Effector CD4-positive, alpha-beta T cell (primary cell): ENCODE measurements at places on chromosomes 7 and 10.

DNA sequence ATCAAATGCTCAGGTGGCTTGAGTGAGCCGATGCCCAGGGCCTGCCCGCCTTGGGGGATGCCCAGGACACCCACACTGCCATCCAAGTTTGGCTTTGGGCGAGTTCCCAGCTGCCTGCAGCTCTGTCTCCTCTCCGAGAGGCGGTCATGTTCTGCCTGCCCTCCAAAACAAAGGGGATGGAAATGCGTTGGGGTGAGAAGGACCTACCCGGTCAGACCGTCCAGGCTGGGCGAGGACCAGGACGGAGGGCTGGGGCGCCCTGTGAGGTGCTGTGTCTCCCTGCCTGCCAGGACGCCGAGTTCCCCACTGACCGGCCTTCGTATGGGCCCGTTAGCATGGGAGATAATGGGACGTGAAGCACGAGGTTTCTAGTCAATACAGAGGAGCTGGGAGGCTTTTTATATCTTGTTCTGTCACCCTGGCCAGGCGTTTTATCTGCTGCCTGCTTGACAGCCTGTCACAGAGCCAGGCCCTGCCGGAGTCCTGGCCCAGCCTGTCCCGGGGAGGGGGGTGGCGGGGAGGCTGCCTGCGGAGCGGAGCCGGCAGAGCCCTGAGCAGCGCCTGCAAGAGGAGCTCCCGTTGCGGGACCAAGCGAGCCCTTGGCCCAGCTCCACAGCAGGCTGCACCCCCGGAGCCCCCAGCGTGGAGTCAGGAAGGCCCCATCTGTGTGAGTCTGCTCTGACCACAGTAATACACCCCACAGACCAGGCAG is 22.0 kb upstream of the ELFN1 start:
- no peak for DNase-seq

DNA sequence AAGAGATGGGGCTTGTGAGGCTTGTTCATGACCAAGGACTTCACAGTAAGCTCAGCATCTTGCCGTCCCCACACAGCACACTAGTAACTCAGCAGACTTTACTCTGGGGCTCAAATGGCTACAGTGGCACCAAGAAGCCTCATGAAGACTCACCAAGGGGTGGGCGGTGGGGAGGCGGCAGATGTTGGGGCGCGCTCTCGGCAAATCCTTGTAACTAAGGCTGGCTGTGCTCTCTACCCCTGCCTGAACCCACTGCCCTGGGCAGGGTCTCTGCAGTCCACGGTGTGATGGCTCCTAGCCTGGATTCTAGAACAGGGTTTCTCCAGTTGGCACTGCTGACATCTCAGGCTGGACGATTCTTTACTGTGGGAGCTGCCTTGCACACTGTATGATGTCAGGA is 12.4 kb upstream of the SMARCD3 start:
- DNase-seq: no peak

- DNase-seq: peak; percentile 94
Measured at GRCh38 chr7:129501760-129502707, at the start of gene SMKR1. Gene SMKR1, plus strand, starts transcription at chr7:129502531. Its CDS starts 294 bp downstream, at chr7:129502825.

DNA sequence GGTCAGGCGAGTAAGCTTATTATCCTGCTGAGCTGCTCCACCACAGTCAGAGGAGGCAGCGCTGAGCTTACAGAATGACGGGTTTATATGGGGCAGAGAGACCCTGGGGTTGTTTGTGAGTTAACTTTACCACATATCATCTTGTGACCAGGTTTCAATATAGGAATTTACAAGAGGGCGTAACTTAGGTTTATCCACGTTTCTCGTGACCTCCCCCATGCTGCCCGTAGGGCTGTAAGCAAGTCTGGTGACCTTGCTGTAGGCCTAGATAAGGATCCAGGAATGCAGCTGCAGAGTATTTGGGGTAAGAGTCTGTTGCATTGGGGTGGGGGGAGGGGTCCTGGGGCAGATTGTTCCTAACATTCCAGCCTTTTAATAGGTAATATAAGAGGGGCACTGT is 24.6 kb downstream of the SCIN start:
- DNase-seq: no peak

DNA sequence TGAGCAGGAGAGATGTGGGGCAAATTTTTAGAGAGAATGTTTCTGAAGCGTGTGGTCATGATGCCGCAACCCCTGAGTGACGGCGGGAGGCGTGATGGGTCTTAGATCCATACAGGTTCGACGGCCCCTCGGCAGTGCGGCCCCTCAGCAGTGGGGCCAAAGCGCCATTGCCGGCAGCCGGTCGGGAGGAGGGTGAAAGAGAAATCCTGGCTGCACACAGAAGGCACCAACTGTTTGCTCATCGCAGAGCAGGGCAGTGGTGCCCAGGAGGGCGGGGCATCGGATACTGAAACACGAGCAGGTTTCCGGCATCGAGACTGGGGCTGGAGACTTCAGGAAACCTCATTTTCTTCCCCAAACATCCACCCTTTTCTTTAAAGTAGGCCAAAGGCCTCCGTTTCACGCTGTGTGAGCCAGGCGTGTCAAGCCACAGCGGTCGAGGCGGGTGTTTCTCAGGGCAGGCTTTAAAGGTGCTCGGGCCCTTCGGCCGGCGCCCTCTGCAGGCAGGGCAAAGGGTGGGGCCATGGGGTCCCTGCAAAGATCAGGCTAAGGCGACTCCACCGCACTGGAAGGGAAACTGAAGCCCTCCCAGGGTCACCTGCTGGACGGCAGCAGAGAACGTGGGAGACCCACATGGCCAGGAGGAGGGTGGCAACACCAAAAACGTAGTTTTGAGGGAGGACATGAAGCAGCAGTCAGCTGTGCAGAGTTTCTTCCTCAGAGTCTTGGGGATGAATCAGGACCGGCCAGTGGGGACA is 42.0 kb upstream of the PPP2R2D start:
- no peak for DNase-seq

GRCh38 chr10:133306941-133307379 is 1.7 kb downstream of the TUBGCP2 start:
- no peak for DNase-seq

DNA sequence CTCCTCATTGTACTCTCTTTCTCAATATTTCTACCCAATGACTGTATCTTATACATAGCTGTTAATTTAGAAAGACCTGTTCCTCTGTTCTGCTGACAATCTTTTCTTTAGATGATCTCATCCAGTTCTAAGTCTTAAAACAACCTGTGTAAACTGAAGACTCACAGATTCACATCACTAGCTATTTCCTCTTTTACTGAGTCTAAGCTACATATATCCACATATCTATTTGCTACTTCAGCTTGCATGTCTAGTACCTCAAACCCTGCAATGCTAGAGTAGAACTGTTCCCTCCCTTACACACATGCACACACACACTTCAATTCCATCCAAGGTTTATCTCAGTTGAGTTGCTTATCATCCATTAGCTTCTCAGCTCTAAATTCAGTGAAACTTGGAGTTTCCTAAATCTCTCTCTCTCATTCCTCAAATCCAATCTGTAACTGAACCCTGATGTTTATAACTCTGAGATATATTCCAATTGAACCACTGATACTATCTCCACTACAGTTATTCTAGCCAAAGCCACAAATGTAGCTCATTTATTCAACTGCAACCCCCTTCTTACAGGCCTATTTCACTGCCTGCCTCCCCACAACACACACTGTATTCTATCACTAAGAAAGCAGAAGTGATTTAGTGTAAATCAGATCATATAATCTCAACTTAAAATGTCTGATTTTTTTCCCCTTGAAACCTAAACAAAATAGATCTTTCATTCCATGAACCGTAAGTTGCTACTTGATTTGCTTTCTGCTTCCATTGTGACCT is 1036.8 kb upstream of the POT1 start:
- DNase-seq: no peak

DNA sequence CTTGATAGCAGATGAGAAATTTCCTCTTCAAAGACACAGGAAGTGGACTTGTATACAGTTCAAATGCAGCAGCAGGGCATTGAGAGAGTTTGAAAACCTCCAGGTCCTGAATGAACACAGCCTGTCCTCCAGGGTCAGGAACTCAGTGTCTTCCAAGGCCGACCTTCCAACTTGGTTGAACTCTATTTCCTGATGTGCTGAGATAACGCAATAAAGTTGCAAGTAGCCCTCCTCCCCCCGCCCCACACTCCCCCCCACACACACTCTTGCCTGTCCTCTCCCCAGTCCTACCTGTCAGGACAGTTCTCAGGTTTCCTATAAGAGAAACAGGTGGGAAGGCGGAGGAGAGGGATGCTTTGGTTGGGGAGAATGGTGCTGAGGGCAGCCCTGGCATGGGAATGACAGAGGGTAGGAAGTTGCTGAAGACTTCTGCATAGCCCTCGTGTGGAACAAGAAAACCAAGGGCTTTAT is 90.0 kb downstream of the CCDC71L start:
- no peak for DNase-seq

DNA sequence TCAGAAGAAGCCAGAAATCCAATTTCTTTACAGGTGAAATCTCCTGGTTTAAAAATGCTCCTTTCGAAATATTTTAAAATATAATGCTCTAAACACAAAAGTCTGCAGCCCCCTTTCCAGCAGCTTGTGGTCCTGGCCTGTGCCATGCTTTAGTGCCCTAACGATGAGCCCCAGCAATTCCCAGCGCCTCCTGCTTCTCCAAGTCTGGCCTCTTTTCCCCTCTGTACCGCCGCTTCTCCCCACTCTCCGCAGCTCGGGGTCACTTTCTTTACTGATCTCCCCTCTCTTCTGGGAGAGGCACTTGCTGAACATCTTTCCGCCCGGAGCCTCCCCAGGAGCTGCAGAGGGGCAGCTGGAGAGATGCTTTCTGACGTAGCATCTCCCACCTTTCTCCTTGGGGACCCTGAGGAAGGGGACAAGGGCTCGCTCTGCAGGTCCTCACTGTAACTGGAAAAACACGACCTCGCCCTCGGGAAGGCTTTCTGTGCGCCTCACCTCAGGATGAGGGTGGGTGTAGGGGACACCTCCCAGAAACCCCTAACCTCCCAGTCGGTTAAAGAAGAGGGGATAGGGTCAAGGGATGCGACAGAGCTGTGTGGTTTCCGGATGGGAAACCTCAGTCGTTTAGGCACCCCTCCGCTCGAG is 565 bp upstream of the INA start:
- DNase-seq: no peak

- no peak for DNase-seq
Measured at GRCh38 chr7:298375-298702, 8.4 kb downstream of the FOXL3 start.

GRCh38 chr10:4649886-4650508 is 176.0 kb upstream of the AKR1E2 start:
- no peak for DNase-seq

GRCh38 chr7:74272305-74273038 is 16.7 kb upstream of the CLIP2 start:
- no peak for DNase-seq

DNA sequence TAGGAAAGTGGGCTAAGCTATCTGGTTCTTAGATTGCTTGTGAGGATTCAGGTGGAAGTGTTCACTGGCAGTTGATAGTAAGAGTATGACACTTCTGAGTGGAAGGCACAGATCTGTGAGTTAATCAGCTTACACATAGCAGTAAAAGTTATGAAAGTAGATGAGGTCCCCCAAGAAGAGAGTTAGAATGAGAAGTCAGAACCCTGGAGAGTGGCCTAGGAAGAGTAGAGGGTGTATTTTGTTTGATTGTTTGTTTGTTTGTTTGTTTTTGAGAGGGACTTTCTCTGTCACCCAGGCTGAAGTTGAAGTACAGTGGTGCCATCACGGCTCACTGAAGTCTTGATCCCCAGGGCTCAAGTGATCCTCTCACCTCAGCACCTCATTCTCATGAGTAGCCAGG is 44.1 kb downstream of the SP4 start:
- no peak for DNase-seq

DNA sequence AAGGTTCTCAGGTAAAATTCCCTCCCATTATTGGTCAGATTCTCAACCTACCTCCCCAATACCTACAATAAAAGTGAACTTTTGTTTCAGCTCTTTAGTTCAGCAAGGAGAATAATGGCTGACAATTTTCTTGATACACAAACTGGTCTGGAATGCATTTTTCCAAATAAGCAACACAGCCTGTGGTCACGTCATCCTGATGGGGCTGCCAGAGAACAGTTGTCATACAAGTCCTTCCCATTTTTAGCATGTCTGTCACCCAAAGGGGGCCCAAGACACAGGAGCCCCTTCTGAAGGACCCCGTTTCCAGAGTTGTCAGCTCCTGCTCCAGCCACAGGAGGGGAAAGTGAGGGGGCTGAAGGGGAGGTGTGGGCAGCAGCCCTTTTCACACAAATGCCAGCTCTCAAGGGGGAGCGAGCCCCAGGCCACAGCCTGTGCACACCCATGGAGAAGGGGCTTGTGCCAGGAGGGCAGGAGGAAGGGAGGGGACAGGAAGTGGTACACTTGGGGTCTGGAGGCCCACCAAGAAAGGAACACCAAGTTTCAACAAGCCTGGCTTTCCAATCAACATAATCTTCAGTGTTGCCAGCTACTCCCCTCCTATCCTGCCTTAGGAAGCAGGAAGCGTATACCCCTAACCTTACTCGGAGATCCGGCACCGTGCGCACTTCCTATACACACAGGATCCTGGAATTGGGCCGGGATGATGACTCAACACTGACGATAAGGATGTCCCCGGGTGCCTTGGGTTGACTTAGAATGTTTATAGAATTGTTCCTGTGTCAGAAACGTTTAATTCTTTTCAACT is 43.4 kb upstream of the PDLIM1 start:
- DNase-seq: no peak

DNA sequence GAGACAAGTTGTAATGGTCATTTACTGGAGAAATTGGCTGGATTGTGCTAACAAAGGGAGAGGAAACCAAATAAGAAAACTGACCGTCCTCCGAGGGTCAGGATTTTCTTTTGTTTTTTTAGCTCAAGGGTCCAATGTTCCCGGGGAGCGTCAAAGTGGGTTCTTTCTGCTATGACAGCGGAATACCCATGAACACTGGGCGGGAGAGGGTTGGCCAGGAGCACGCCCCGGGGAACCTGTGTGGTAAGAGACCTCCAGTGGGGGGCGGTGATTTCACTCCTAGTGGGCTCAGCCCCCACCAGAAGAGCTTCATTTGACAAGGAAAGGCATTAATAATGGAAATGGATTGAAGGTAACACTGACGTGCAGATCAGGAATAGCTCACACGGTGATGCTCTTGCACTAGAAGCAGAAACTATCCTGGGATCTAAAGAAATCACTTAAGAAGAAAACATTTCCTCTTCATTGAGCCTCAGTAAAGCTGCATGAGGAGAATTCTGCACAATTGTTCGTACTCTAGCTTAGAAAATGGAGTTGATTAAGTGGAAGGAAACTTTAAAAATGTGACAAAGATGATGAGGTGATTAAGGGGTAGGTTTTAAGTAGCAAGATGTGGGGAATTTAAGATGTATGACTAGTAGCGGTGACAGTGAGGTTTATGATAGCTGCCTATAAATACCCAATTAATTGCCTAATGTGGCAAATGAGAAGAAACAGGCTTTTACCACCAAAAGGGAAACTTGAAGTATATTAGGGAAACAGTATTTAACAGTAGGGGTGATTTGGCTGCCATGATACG is 627.2 kb downstream of the SUGCT start:
- no peak for DNase-seq

DNA sequence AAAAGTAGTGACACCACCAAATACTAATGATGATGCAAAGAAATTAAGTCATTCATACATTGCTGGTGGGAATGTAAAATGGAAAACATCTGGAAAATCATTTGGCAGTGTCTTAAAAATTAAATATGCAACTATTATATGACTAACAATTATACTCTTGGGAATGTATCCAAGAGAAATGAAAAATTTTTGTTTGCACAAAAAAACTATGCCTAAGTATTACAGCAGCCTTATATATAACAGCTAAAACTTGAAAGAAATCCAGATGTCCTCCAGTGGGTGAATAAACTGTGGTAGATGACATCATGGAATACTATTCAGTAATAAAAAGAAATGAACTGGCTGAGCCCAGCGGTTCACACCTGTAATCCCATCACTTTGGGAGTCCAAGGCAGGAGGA is 132.0 kb downstream of the NEBL start:
- DNase-seq: no peak

- DNase-seq: no peak
Measured at GRCh38 chr7:104956753-104957450, 57.1 kb upstream of the KMT2E start.
